ENCODE measurements at places on chromosomes 6 and 20.

DNA sequence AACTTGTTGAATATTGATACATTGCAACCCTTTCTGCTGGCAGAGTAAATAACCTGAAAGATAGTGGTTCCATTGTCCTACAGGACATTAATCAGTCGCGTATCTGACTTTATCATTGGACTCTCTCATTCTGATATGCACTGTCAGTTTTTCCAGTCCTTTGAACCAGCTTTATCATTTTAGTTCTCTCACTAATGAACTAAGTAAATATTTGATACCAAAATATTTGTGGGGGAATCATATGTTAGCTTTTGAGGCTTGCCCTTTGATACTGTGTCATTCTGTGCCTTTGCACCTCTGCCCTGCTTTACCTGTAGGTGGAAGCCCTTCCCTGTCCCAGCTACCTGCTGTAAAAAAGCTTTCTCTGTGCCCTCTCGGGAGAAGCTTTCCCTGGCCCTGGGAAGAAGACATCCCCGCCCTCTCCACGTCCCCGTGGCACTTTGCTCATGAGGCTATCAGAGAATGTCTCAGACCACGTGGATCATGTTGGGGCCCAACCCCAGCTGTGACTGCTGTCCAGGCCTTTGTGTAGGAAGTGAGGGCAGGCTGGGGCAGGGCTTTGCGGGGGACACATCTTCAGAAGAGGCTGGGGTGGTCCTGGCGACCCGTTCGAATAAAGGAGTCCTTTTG, 117.8 kb upstream of the NXT1 start:
- no peak for DNase-seq

GRCh38 chr20:56163806-56164205, 84.7 kb upstream of the MC3R start:
- no peak for DNase-seq

GRCh38 chr20:19993958-19994669, 23.0 kb upstream of the NAA20 start:
- no peak for DNase-seq

GRCh38 chr20:14049111-14049510, 53.8 kb downstream of the MACROD2 start:
- no peak for DNase-seq
